G401 (cell line): ENCODE measurements at places on chromosomes 16 and 17. TPM values are rescaled to one million over a fixed set of nuclear protein-coding genes. Genes with fewer than 3 reads are reported as not detected.

KRT25 gene
- not detected in 2 replicates for total RNA-seq

TBC1D3E gene
- not detected in 2 replicates for total RNA-seq

PMP22 gene
- 3.2 TPM in 1 of 2 replicates, not detected in the other for total RNA-seq

HS3ST6 gene
- 1.2 and 9.8 TPM in 2 replicates for total RNA-seq

ABCC11 gene
- total RNA-seq: 0.03 and 0.12 TPM in 2 replicates

- DNase-seq: no peak
Observed at GRCh38 chr17:12386225-12386624, 279.5 kb upstream of the MYOCD start.

DNA sequence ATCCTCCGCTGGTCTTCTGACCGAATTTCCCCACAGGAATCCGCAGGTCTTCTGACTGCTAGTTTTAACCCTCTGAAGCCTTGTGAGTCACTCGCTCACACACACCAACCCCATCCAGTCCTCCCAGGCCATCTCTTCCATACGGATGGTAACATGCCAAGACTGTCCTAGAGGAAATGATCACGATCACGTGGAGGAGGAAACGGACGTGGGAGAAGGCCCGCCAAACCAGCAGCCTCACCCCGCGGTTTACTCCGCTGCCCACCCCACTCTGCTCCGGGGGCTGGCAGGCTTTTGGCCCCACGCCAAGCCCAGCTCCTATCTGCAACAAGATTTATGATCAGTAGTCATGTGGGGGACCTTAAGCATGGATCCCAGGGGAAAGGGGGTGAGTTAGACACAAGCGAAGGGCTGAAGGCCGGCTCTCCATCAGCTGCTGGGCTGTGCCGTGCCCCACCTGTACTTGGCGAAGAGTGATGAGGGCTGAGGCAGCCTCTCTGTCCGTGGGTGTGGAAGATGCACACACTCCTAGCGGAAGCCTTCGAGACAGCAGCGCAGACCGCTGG, 1.5 kb upstream of the FAAP100 start:
- DNase-seq: peak; percentile 55

DNA sequence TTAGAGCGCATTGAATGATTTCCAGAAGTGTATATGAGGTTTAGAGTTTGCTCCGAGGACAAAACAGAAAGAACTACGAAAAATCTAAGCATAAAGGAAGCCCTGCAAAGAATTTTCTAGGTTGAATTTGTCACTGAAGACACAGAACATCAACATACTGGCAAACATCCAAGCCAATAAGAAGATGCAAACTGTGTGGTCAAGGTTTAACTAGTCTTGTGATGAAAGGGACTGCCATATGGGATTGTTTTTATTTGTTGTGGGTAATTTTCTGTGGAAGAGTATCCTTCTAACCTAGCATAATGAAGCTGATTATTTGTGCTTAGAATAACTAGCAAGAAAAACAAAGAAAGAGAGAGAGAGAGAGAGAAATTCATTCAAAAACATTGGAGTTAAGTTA, 492.0 kb upstream of the ERCC4 start:
- no peak for DNase-seq

- no peak for DNase-seq
Observed at GRCh38 chr16:67803894-67804293, 2.5 kb downstream of the RANBP10 start.

- DNase-seq: no peak
Observed at GRCh38 chr17:8397636-8398035, at the start of gene RNF222. TSS of gene RNF222 (minus strand) at chr17:8397827. CDS start at chr17:8393461, 4,366 bp downstream.

DNA sequence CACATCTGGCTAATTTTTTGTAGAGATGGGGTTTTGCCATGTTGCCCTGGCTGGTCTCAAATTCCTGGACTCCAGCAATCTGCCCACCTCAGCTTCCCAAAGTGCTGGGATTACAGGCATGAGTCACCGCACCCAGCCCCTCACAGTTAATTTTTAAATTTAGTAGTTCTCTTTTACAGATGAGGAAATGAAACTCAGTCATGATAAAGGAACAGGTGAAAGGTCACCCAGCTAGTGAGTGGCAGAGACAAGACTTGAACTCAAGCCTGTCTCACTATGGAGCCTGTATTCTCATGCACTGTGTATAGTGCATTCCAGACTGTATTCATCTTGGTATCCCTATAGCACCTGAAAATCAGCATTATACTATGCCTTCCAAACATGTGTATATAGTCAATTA, 77.1 kb upstream of the WSB1 start:
- no peak for DNase-seq
